ENCODE measurements at places on chromosomes 6 and 20.

- DNase-seq: no peak
Measured at GRCh38 chr6:158175111-158175510, 7.0 kb downstream of the GTF2H5 start.

DNA sequence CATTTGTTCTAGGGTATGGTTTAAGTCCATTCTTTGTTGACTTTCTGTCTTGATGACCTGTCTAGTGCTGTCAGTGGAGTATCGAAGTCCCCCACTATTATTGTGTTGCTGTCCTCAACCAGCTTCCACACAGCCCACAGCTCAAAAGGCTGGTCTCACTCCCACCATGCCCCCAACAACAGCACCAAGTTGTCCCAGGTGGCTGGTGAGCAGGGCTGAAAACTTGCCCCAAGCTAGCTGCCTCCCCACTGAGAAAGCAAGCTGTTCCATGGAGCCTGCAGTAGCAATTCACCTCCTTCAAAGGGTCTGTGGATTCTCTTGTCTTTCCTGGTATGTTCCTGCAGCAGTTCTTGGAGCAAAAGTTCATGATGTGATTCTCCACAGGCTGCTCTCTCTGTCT is 221.0 kb downstream of the SYNDIG1 start:
- no peak for DNase-seq

DNA sequence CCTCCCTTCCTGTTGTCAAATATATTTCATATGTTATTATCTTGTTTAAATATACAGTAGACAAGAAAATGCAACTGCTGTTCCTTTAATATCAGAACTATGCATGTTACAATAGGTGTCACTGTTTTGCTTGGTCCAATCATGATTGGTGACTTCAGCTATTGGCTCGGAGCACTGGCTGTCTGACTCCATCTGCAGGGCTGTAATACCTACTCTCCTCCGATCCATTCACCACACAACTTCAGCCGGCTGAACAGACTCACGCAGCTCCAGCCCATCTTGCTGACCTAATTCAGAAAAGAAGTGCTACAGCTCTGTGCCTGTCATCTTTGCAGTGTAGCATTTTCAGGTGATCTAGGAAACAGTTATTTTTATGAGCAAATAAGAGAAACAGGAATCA is at the start of gene BTBD3:
Gene BTBD3, plus strand, starts transcription at position 231 of the 400 bp plus-strand sequence. CDS start 383 bp downstream, outside the sequence.
- no peak for DNase-seq

GRCh38 chr6:31465718-31466117 is 32.2 kb upstream of the MICB start:
- no peak for DNase-seq

GRCh38 chr6:142848156-142848555 is 96.8 kb downstream of the HIVEP2 start:
- no peak for DNase-seq

- DNase-seq: no peak
Measured at GRCh38 chr6:74366634-74367033, 670.6 kb downstream of the CD109 start.

DNA sequence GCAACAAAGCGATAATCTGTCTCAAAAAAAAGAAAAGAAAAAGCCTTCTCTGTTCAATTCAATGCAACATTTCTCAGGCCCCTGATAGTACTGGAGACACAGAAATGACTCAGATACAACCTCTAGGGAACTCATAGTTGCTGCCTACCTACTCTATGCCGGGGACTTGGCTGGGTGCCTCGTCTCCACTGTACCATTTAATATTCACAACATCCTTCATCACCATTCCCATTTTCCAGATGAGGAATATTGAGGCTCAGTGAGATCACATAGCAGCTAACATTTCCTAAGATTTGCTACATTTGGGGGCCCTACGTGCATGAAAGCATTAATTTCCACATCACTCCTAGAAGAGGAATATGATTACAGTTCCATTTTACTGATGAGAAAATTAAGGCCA is 7.5 kb downstream of the NOL4L start:
- DNase-seq: no peak

GRCh38 chr6:33557376-33557775 is 22.7 kb downstream of the BAK1 start:
- no peak for DNase-seq

- no peak for DNase-seq
Measured at GRCh38 chr6:112806163-112806865, 459.2 kb downstream of the RFPL4B start.

GRCh38 chr20:51189814-51190782 is 167.2 kb upstream of the KCNG1 start:
- DNase-seq: no peak

- DNase-seq: no peak
Measured at GRCh38 chr20:19992996-19993908, 23.9 kb upstream of the NAA20 start.

GRCh38 chr6:118783931-118784550 is 109.9 kb upstream of the ASF1A start:
- no peak for DNase-seq

GRCh38 chr6:169838346-169839028 is 87.1 kb downstream of the ERMARD start:
- DNase-seq: no peak

DNA sequence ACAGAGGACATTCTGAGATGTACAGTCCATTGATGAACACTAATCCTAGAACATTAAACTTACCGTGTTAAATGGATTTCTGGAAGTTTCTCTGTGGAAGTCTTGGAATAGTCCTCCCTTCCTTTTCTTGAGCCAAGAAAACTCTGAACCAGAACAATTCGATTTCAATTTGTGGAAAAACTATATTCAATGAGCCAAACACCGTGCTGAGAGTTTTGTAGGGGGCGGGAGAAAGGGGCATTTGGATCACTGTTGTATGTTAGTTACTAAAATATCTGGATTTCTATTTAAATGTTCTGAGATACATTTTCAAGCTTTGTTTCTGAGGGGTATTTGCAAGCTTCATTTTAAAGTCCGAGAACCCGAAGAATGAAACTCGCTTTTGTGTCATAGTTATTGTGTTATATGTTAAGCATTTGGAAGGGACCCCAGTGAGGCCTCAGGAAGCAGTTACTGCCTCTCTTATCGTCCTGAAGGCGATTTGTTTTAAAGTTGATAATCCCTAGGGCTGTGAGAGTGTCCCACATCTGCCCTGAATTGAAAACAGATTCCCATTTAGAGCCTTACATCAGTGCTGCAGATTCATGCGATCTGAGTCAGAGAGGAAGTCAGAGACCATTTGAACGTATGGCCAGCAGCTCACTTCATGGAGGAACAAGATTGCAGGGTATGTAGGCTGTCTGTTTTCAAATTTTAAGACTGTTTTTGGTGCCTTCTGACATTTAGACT is 70.8 kb upstream of the SASH1 start:
- no peak for DNase-seq

DNA sequence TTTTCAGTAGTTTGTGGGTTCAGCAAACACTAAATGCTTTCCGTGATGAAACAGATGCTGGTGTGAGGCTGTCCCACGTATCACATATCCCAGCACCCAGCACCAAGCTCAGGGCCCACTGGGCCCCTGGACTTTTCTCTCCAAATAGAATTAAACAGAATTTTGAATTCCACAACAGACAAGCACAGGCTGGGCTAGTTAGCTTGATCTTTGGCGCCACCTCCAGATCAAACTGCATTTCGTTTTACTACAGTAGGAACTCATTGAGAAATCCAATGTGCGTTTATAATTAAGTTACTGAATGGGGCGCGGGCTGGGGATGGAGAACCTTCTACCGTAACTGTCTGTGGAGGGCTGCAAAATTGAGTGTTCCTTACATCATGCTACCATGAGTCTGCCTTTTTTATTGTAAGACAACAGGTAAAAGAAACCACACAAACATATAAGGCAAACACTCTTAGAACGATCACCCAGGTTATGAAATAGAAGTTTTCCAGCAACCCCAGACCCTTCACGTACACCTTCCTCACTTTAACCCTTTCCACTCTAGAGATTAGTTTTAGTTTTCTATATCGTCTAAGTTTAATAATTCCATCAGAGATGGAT is 107.8 kb downstream of the ZFP64 start:
- no peak for DNase-seq
